ENCODE measurements at places on chromosomes 11 and 22. TPM values are rescaled to one million over a fixed set of nuclear protein-coding genes. Genes with fewer than 3 reads are reported as not detected.

DNA sequence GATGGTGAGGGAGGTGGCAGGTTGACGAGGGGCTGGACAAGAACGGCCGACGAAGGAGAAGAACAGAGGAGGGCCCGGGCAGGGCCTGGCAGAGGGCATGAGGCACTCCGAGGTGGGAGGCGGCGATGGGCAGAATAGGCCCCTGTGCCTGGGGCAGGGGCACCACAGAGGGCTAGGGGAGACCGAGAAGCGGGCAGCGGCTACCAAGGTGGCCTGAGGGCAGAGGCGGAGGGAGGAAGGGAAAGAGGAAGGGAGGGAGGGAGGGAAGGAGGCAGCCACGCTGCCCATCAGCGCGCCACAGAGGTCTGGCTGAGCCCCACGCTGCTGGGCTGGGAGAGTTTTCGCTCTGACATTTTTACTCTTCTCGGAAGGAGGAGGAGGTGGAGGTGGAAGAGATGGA, 11.3 kb downstream of the LSP1 start:
- DNase-seq = no peak

The MYOD1 gene
- total RNA-seq = 31.8 TPM

GRCh38 chr11:108853864-108854263, 189.0 kb downstream of the DDX10 start:
- peak; percentile 61 for DNase-seq

- no peak for DNase-seq
Measured at GRCh38 chr11:28962502-28962901, 854.3 kb downstream of the METTL15 start.

DNA sequence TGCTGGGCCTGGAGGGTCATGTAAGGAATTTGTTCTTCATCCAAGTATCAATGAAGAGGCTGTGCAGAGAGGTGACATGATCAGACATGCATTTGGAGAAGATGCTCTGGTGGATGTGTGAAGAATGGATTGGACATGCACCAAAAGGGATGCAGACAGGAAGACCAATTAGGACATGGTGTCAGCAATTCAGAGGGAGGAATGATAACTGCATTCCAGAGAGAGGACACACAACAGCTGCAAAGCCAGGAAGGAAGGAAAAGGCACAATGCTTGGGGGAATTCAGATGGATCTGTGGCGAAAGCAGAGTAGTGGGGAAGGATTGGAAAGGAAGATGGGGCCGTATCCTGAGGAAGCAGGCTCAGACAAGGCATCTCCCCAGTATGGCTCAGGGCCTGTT, 5.2 kb upstream of the ARRB1 start:
- no peak for DNase-seq

The SLC7A4 gene
- total RNA-seq = 0.41 TPM

The APLNR gene
- total RNA-seq = 88.2 TPM

GRCh38 chr22:38462960-38463784, 4.7 kb upstream of the KDELR3 start:
- DNase-seq = no peak

DNA sequence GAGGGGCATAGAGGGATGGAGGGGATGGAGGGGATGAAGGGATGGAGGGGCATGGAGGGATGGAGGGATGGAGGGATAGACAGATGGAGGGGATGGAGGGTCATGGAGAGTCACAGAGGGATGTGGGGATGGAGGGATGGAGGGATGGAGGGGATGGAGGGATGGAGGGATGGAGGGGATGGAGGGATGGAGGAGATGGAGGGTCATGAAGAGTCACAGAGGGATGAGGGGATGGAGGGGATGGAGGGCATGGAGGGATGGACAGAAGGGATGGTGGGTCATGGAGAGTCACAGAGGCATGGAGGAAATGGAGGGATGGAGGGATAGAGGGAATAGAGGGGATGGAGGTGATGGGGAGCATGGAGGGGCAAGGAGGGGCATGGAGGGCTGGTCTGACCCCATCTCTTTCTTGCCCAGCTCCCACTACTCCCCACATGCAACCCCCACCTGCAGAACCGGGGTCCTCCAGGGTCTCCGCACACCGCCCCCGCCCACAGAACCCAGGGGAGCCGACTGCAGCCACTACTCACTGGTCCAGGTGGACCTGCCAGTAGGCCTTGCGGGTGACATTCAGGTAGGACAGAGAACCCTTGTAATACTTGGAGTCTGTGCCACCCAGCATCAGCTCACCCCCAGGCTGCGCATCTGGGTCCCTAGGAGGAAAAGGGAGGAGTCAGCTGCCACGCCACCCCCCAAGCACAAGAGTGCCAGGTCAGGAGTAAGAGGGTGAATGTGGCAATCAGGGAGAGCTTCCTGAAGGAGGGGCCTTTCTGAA, 4.2 kb upstream of the IFITM10 start:
- DNase-seq = no peak

GRCh38 chr22:50247748-50248147, 2.9 kb upstream of the TUBGCP6 start:
- no peak for DNase-seq

The SCGB1C1 gene
- total RNA-seq = not detected

- peak; percentile 82 for DNase-seq
Measured at GRCh38 chr22:32661296-32661695, 140.2 kb upstream of the TIMP3 start.

- DNase-seq = peak; percentile 73
Measured at GRCh38 chr11:130782361-130783222, 133.7 kb downstream of the SNX19 start.

GRCh38 chr11:70478166-70478890, 80.0 kb downstream of the CTTN start:
- DNase-seq = no peak

- DNase-seq = peak; percentile 44
Measured at GRCh38 chr11:46445920-46446771, 54.6 kb upstream of the CHRM4 start.

The ESAM gene
- 24.0 TPM for total RNA-seq

DNA sequence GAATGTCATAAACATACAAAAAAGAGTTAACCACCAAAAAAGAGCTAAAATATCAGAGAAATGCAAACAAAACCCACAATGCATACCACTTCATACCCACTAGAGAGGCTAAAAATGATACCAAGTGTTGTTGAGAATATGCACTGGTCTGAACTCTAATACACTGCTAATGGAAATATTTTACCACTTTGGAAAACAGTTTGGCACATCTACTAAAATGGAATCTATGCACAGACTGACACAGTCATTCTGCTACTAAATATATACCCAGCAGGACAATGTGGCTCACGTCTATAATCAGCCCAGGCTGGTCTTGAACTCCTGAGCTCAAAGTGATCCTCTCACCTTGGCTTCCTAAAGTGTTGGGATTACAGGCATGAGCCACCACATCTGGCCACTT, 18.0 kb downstream of the MAPK1 start:
- DNase-seq = no peak

GRCh38 chr22:32745251-32745995, 56.1 kb upstream of the TIMP3 start:
- peak; percentile 94 for DNase-seq

GRCh38 chr11:117900121-117900648, 23.7 kb upstream of the FXYD6 start:
- no peak for DNase-seq

DNA sequence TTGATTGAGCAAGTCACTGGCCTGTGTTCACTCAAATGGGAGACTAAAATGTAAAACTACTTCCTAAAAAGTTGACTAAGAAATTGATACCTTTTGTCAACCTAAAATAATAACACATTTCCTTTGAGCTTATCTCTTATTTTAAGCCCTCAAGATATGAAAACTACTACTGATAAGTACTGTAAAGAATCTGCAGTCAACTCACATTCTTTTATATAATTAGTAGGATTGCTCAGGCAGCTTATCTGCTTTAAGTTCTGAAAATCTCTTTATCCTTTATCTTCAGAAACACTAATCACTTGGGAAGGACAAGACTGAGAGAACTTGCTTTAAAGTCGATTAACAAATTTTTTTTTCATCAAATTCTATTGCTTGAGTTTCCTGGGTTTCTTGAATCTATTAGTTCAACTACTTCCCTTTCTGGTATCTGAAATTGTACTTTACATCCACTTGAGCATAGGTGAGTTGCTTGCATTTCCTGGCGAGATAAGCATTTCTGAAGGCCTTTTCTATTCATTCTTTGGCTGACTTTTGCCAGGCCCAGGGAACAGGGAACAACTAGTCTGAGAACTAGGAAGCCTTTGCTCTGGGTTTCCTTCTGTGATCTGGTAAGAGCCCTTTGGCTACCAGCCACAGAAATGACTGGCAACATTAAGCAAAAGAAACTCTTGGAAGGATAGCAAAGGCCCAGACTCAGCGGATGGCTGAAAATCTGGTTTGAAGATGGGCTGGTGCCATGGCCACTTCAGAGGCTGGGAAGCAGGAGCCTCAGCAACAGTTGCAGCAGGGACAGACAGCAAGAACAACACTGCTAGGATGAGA, 19.3 kb upstream of the CSRP3 start:
- DNase-seq = no peak

GRCh38 chr22:46295277-46295971, 1.2 kb upstream of the GTSE1 start:
- no peak for DNase-seq

DNA sequence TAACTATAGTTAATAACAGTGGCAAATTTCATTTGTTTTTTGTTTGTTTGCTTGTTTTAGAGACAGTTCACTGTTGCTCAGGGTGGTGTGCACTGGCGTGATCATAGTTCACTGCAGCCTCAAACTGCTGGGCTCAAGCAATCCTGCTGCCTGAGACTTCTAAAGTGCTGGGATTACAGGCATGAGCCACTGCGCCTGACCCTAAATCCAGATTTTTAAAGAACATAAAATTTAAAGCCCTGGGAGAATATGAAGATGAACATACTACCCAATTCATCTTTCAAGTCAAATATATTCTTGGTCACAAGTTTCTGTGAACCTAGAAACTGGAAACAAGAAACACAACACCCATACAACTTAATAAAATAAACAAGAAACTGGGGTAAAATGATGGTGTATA, 28.1 kb downstream of the RRAS2 start:
- no peak for DNase-seq

GRCh38 chr11:34345991-34346480, 11.8 kb downstream of the ABTB2 start:
- peak; percentile 94 for DNase-seq

DNA sequence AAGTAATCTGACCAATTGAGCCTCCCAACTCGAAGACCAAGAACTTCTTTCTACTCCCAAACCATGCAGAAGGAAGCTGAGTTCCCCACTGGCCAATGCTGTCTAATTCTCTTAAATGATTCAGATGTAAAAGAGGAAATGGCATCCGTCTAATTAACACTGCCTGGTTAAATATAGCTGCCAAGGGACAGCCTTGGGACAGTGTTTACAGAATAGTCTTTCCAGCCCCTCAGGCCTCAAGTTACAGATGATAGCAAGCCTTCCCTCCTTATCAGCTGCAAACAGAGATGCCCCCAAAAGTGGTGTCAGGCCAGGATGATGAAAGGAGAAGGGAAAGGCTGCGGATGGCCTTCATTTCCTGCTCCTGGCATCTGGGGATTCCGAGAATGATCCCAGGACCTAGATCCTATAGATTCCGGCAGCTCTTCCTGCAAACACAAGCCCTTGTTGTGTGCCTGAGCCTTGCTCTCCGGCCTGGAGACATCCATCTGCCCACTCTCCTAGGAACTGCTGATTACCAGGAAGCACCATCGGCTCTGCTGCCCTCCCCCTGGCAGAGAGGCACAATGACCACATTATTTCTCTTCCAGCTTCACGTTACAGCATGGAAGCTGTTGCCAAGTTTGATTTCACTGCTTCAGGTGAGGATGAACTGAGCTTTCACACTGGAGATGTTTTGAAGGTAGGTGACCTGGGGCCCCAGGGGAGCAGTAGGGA, 13.5 kb upstream of the TMA7B start:
- no peak for DNase-seq

The ACRV1 gene
- not detected for total RNA-seq

The FRMD8 gene
- 63.4 TPM for total RNA-seq

The IFT27 gene
- 14.0 TPM for total RNA-seq

- DNase-seq = no peak
Measured at GRCh38 chr22:38148245-38148644, 33.4 kb downstream of the PLA2G6 start.

DNA sequence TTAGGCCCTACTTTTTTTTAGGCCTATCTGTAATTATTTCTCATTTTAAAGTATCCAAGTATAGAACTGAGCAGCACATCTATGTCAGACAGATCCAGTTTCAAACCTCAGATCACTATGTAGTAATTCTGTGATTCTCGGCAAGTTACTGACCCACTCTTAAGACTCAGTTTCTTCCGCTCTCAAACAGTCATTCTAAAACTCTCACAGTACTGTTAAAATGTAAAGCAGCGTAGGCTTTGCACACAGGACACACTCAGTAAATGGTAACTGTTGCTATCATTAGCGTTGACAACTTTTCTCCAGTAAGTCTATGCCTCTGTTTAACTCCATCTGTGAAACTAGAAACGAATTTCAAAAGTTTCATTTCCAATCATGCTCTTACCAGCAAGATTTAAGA, 277.1 kb downstream of the TTC28 start:
- DNase-seq = no peak

DNA sequence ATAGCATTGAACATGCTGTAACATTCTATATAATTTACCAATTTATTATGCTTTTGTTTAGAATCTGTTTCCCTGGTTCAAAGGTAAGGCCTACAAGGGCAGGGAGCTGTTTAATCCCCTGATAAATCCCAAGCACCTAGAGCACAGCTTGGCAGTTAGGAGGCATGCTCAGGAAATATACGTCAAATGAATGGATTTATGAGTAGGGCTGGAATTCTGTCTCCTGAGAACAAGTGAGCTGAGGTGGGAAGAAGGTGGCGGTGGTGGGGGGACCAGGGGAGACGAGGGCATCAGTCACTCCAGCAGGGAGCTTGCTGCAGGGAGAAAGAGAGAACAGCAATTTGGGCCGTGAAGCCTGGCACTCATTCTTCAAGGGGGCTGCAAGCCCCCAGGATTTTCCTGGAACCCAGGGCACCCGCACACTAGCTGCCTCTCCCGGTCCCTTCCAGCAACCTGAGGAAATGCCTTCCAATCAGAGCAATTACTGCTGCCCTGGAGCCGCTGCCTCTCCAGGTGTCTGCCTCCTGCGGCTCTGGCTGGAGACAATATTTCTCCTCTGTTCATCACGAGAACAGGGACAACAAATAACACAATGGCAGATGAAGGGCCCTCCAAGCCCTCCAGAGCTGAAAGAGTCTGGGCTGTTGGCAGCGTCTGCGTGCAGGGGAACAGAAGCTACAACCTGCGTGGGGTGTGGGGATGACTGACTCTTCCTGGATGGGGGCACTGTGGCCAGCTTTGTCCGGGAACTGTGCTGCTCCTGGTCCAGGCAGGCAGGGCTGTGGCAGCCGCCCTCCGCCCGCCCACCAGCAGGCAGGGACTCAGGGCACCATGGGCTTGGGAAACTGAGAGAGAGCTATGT, 233.4 kb downstream of the ST3GAL4 start:
- no peak for DNase-seq

GRCh38 chr11:69416762-69417698, 64.4 kb upstream of the LINC01488 start:
- peak; percentile 55 for DNase-seq

- peak; percentile 91 for DNase-seq
Measured at GRCh38 chr11:119376197-119376847, 5.2 kb downstream of the USP2 start.

- DNase-seq = peak; percentile 2
Measured at GRCh38 chr11:43687120-43687791, 6.7 kb downstream of the HSD17B12 start.

- DNase-seq = no peak
Measured at GRCh38 chr11:117830072-117830471, 5.5 kb upstream of the FXYD2 start.

Data from tongue (tissue), 3 donors.